ENCODE measurements at places on chromosomes 11 and 22.
A peak's percentile ranks its signal among the peaks of the same experiment; 100 is the strongest.

DNA sequence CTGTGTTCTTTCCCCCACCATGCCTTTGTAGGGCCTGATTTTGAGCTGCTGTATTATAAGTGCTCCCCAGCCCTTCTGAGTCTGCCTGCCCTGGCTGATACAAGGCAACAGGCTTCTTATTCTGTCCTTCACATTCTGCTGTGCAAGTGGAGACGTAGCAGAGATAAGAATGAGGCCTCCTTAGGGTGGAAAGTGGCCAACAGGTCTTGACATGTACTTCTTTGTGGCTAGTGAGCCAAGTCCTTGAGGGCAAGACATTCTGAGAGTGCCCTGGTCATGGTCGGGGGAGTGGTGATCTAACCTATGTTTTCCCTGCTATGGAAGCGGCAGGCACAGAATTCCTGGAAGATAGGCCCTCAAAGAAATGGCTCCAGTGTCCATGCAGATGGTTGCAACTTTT lies 235.7 kb upstream of the CADM1 start:
- DNase-seq = no peak

GRCh38 chr11:35918716-35919115 lies 25.1 kb upstream of the LDLRAD3 start:
- no peak for DNase-seq

DNA sequence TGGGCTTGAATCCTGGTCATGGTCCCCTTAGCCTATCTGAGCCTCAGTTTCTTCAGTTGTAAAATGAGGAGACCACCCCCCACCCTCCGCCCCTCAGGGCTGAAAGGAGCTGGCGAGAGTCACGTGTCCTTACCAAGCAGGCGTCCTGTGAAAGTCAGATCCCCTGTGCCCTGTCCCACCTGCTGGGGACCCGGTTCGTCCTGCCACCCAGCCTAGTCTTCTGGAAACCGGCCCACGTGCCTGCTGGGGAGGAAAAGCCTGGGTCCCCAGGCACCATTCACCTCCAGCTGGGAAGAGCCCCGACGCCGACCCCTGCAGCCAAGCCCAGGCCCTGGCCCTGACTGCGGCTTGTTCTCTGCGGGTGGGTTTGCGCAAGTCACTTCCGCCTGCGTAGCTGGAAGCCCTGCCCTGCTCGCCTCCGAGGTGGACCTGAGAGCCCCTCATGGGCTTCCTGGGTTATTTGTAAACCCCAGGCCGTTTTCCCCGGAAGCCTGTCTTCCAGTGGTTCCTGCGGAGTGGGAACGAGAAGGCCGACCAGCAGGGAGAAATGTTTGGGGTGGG lies 679 bp upstream of the SSH3 start:
- DNase-seq = no peak

- DNase-seq = no peak
Observed at GRCh38 chr11:14713496-14714244, 70.1 kb downstream of the PDE3B start.

DNA sequence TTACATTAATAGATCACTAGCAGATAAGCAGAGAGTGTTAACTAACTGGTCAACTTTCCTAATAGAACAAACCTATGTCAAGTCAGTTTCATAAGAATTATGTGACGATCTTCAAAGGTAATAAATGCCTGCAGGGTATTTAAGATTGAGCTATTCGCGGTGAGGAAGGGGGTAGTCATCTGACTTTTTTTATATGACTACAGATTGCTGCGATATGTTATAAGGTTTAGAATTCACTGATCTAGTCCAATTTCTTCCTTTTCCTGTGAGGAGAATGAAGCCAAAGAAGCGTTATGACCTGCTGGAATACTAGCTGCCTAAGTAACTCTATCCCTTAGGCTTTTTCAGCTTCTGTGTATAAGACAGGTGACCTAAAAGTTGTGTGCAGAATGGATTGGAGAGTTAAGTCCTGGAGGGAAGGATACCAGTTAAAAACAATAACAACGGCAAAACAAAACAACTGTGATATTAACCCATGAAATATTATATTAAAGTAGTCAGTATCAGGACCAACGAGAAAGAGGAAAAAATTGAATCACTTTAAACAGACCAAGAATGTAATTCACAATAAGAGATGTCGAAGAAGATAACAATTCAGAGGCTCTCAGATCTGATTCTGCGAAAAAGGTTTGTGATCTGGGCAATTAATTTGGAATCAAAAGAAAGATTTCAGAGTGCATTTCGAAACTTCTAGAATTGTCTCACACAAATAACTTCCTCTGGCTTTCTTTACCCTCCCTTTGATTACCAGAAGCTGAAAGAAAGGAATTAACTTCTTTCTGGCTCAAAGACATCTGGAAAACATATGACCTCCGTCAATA lies 630 bp downstream of the CASP4 start:
- no peak for DNase-seq

GRCh38 chr11:102800767-102801166 lies 2.8 kb upstream of the MMP1 start:
- no peak for DNase-seq

DNA sequence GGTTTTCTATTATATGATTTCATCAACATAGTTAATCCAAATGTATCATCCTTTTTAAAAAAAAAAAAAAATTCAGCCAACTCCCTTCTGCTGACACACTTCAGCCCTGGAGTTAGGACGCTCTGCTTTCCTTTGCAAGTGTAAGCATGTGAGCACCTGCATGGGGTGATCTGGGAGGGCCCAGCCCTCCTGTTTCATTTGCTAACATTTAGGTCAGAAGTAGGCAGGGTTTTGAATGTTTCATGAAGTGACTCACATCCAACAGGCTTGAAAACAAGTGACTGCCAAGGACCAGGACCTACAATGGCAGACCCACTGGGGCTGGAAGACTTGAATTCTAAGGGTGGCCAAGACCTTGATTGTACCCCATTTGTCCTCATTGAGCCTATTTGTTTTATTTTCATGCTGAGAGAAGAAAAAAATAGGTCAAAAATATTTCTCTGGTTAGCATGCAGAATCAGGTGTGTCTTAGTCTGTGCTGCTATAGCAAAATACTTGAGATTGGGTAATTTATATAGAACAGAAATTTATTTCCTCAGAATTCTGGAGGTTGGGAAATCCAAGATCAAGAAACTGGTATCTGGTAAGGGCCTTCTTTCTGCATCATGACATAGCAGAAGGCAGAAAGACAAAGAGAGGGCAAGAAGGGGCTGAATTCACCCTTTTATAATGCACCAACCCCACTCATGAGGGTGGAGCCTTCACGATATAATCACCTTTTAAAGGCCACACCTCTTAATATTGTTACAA lies 137.6 kb downstream of the CD44 start:
- peak; percentile 22 for DNase-seq

DNA sequence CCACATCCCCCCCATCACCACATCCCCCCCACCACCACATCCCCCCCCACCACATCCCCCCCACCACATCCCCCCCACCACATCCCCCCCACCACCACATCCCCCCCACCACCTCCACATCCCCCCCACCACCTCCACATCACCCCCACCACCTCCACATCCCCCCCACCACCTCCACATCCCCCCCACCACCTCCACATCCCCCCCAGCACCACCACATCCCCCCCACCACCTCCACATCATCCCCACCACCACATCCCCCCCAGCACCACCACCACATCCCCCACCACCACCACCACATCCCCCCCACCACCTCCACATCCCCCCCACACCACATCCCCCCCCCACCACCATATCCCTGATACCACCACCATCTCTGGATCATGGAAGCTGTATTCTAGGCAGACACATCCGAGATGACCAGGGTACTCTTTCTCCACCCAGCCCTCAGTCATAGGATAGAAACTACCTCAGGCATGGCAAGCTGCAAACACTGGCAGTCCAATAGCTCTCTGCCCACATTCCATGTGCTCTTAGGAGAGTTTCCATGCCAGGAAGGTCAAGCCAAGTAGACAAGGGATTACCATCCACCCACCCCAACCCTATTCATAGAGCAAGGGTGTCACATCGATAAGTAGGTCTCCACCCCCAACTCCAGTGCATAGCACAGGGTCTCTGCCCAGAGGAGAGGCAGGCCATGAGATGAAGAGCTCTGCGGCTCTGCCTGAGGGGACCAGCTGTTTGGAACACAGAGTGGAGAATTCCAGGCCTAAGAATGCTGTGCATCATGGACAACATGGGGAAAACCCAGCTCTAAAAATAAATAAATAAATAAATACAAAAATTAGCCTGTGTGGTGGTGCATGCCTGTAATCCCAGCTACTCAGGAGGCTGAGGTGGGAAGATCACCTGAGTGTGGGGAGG lies 33.0 kb upstream of the TEAD1 start:
- no peak for DNase-seq

DNA sequence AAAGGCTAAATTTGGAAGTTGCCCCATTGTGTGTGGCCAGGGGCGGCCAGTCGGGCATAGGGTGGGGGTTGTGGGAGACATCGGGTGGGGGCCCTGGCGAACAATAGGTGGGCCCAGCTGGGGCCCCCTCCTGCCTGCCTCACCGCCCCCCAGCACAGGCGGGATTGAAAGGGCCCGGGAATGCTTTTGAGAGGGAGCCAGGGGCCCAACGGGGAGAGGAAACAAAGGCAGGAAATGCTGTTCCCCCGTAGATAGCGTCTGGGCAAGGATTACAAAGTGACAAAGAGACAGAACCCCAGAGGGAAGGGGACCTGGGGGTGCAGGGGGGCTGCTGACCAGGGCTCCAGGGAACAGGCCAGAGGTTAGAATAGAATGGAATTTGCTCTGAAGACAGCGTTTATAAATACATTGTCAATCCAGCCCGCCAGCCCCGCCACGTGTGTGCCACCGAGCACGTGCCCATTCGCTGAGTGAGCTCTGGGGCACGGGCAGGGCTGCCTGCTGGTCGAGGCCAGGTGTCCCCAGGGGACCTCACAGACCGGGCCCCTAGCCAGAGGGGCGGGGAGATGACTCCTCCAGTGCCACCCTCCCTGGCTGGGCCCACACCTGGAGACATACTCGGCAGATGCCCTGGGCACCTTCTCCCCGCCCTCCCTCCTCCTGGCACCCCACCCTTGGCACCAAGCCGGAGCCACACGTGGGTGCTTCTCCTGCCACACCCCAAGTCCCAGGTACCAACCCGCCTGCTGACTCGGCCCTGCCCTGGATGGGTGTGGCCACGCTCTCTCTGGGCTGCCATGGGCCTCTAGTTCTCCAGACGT lies 9.7 kb downstream of the PDGFB start:
- DNase-seq = no peak

GRCh38 chr11:69817265-69818230 lies 1.7 kb downstream of the FGF3 start:
- no peak for DNase-seq

DNA sequence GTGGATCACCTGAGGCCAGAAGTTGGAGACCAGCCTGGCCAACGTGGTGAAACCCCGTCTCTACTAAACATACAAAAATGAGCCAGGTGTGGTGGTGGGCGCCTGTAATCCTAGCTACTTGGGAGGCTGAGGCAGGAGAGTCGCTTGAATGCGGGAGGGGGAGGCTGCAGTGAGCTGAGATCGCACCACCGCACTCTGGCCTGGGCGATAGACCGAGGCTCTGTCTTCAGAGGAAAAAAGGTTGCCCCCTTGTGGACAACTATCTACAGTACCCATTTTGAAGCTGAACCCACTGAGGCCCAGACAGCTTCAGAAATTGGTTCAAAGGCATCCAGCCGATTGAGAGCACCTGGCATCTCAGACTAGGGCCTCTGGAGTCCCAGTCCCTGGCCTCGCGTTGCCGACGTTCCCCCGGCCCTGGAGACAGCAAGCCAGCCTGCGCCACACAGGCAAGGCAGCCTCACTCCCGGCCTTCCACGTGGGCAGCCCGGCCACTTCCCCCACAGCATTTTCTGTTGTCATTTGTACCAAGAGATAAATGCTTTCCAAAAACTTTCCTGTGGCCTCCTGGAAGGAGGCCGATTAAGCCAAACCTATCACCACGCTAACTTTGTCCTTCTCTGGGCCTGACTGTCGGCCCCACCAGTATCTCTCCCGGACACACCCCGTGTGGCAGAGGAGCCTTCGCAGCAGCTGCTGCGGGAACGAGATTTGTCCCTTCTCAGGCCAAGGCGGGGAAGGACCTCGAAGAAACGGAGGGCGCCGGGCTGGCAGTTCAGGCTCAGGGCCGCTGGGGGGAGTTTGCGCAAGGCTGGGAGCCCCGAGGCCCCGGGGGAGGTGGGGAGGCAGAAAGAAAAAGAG lies 82.8 kb downstream of the FLI1 start:
- DNase-seq = peak; percentile 24

DNA sequence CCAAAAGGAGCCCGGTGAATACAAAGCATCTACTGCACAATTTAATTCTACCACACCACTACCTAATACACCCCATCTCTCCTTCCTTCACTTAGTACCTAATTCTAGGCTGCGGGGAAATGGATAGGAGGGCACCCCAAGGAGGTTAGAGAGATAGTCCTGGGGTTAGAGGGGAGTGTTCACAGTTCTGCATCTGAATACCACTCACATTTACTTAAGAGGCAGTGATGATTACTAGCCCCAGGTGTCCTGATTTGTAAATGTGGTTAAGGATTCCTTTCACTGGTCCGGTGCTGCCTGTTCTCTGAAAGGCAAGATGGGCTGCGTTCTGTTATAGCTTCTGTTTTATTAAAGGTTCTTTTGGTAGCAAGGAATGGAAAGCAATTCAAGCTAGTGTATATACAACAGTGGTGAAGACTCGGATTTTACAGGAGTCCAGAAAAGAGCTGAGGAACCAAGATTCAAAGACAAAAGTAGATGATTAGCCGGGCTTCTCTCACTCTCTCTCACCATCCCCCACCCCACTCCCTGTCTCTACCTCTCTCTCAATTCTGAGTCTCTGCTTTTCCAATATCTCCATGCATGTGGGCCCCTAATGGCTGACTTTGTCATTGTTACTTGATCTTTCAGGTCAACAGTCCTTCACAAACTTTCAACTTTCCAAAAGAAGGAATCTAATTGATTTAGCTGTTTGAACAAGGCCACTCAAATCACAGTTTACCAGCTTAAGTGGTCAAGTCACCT lies 8.7 kb upstream of the KCNA4 start:
- DNase-seq = no peak

- no peak for DNase-seq
Observed at GRCh38 chr11:46363031-46363407, 15.8 kb downstream of the DGKZ start.

DNA sequence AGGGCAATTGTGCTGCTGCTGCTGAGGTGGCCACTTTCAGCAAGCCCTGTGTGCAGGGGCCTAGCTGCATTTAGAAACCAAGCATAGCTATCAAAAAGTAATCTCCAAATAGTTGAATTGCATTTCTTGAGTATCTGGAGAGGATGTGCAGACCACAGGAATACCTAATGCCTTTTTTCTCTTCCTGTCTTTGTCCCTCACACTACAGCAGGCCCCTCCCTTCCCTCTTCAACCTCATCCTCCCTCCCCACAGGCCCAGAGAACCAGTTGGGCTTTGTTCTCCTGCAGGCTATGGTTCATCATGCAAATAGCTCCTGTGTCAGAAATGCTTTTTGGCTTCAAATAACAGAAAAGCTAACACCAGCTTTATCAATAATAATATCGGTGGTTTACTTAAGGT lies 47.7 kb downstream of the DKK3 start:
- DNase-seq = no peak

All from activated naive CD8-positive, alpha-beta T cell treated with anti-CD3 and anti-CD28 coated beads, Interleukin-2, amount 50 U/mL, for 24 hours (primary cell).